Fibroblast of lung (primary cell): ENCODE measurements at places on chromosomes 12 and 14. TPM values are rescaled to one million over a fixed set of nuclear protein-coding genes. Genes with fewer than 3 reads are reported as not detected.
A peak's percentile ranks its signal among the peaks of the same experiment; 100 is the strongest.

DNA sequence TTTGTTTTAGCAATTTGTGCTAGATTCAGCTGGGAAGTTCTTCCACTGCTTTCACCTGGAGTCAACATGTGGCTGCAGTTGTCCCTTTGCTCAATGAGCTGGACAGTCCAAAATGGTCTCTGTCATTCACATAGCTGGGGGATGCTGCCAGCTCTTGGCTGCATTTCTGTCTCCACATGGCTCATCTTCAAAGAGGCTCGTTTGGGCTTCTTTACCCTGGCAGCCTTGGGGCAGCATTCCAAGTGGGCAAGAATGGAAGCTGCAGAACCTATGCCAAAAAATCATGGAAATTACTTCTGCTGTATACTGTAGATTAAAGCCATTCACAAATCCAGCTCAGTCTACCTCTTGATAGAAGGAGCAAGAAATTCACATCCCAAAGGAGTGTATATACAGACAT lies 199.1 kb downstream of the SLC5A8 start:
- DNase-seq, result no peak

IGF1 gene
- 0.83 and 1.3 TPM in 2 replicates for total RNA-seq

DNA sequence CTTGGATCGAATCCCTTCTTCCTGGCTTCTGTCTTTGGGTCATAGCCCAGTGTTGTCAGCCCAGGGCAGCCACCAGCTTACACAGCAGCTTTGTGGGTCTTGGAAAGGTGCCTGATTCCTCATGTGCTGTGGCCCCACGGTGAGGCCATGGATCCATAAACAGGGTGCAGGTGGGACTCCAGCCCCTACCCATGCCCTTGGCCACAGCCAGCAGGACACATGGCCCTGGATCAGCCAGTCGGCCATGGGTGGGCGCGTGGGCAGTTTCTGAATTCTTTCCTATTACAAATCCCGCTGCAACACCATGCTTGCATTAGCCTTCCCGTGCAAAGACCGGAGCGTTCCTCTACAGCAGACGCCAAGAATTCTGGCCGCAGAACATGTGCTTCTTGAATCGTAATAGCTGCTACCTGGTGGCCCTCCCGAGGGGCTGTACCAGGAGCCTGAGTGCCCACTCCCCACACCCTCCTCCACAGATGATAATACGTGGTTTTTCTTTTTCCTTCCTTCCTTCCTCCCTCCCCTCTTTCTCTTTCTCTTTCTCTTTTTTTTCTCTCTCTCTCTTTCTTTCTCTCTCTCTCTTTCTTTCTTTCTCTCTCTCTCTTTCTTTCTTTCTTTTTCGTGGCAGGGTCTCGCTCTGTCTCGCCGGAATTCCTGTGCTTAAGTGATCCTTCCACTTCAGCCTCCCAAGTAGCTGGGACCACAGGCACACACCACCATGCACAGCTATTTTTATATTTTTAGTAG lies 2.9 kb upstream of the MMP17 start:
- DNase-seq, result peak; percentile 28

- no peak for DNase-seq
These were observed 4.1 kb upstream of the PRKAG1 start for GRCh38 chr12:49022558-49023178.

- DNase-seq, result peak; percentile 59
These were observed 16.5 kb upstream of the KRT78 start for GRCh38 chr12:52865090-52865944.

DNA sequence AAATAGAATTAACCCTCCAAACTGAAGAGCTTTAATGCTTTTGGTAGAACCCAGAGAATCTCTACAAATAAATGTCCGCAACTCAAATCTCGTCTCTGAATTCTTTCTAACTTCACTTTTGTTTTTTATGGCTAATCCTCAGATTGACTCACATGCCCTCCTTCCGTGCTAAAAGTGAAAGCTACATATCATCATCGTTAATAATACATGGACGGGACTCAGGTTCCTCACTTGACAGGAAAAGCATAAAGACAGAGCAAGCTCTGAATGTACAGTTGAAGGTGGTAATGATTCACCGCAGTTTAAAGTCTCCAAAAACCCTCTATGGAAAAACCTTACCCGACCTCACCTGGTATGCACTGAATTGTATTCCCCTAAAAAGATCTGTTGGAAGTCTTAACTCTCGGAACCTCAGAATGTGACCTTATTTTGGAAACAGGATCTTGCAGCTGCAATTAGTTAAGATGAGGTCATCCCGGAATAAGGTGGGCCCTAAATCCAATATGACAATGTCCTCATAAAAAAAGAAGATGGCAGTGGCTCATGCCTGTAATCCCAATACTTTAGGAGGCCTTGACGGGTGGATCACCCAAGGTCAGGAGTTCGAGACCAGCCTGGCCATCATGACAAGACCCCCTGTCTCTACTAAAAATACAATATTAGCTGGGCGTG lies 147.4 kb upstream of the FOXN3 start:
- no peak for DNase-seq

- DNase-seq, result no peak
These were observed 493 bp downstream of the NUMB start for GRCh38 chr14:73457924-73458182.

- no peak for DNase-seq
These were observed 13.2 kb downstream of the PNP start for GRCh38 chr14:20482382-20482781.

DNA sequence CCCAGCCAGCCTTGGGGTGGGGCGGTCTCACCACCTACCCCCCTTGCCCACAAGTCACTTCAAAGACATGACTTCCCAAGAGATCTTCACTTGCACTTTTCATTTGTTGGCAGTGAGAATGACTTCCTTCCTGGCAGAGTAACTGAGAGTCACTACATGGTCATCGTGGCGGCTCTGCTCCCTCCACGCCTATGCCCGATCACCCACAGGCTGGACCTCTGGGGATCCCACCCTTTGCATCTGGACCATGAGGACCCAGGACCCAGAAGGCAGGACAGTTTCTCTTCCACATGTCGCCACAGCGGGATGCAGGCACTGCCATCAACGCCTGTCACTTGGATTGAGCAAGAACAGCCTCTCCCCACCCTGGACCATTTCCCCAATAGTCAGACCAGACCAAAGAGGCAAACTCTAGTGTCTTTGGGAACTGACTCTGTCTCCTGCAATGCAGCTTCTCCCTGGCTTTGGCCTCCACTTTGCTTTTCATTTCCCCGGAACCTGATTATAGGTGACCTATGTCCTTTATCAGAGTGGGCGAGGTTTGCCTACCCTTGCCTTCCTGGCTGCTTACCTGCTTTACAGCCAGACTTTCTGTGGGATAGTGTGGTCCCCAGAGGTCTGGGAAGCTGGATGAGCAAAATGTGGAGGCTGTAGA lies 3.6 kb downstream of the VDR start:
- DNase-seq, result no peak

DNA sequence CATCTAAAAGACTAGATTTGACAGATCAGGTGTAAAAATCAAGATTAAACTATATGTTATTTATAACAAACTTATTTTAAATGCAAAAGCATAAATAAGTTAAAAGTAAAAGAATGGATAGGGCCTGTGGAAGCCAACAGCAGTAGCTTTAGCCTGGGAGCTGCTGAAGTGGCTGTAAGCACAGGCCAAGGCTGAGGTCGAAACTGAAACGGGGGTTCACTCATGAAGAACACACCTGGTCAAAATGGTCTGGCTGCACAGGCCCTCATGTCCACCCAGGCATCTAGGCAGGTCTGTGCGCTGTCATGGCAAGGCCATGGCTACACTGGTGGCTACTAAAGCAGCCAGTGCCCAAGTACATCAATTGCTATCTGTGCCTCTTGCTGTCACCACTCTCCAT lies 23.1 kb downstream of the CATSPERB start:
- DNase-seq, result no peak

GRCh38 chr14:88470542-88471440 lies 84.0 kb downstream of the PTPN21 start:
- DNase-seq, result peak; percentile 52

DNA sequence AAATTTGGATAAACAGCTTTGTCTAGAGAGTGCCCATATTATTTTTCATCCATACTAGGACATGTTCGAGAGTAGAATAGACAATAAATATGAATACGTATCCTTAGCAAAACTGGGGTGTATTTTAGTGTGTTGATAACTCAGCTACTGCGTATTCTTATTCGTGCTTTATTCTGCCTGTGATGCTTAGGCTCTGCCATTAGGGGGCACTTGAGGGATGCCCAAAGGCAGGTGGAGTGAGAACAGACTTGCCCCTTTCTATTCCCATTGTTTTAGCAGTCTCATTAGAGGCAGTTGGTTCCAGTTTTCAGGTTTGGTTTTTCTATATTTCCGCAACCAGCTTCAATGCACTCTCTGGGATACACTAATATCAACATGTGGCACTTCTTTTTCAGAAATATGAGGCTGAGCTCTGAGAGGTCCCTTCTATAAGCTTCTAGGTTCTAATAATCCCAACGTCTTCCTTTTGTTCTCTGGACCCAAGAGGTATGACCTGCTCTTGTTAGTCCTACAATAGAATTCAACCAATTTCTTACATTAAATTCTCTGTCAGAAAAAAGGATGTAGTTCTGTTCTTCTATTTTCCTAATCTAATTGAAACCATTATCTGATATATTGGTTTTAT lies 985.7 kb upstream of the FBXO33 start:
- no peak for DNase-seq

DNA sequence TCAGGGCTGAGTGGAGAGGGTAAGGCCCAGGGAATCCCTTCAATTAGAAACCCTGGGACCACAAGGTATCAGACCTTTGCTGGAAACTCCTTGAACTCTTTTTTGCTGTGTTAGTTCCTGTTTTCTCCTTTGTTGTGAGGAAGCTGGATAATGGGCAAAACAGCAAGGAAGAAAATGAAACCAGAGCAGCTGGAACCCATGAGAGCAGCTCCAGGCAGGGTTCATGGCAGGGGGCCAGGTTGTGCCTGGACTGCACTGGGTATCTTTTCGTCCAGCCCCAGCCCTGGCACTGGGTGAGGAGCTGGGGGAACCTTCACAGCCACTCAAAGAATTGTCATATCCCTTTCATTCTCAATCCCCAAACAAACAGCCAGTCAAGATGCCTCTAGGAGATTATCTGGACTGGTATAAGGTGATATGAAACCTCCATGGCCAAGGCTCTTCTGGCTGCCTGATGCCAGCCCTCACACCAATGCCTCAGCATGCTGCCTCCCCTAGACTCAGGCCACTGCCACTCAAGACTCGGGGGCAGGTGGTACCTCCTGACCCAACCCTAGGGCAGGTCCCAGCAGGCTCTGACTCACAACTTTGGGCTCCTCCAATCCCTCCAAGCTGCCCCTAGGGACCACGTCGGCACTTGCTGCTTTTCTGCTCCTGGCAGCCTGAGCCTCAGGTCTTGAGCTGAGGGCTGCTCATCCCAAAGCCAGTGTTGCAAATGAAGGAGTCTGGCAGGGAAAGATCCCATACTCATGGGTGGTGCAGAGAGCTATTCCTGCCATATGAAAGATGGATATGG lies 16.5 kb downstream of the FAM186B start:
- no peak for DNase-seq

FERMT2 gene
- 111 and 128 TPM in 2 replicates for total RNA-seq

SLCO1B1 gene
- total RNA-seq, result not detected in 2 replicates

- peak; percentile 21 for DNase-seq
These were observed 91.6 kb downstream of the LRRC74A start for GRCh38 chr14:76917745-76918255.

DNA sequence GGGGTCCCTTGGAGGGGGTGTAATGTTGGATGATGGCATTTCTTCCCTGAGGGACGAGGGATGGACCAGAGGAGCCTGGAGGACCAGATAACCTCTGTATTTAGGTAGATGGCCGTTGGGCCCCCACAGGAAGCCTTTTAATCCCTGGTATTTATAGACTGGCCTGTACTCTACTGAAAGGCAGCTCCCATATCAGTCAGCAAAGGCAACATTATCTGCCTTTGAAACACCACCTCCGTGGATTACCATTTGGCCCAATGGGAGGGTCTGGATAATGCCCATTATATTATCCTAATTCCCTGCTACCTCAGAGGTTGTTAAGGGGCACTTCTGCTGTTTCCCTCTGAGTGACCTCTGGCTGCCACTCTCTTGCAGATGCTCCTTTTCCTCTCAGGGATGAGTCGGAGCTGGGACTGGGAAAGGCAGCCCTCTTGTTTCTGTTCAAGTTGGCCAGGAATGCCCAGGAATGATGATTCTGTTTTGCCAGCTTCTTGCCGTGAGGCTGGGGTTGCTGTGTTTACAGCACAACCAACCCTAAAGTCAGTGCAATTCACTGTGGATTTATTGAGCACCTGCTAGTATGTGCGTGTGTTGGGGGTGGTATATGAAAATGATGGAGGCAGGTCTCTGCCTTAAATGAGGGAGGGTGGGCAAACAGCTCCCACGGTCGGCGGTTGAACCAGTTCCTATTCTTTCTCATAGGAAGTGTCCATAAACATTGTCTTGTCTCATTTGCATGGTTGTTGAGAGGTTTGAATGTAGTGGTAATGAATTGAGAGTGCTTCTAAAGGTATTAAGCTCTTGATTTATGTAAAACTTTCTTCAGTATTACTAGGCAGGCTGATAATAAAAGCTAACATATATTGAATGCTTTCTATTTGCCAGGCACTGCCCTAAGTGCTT lies 18.1 kb downstream of the SUSD6 start:
- DNase-seq, result no peak
